ENCODE measurements at places on chromosomes 1 and 21.

DNA sequence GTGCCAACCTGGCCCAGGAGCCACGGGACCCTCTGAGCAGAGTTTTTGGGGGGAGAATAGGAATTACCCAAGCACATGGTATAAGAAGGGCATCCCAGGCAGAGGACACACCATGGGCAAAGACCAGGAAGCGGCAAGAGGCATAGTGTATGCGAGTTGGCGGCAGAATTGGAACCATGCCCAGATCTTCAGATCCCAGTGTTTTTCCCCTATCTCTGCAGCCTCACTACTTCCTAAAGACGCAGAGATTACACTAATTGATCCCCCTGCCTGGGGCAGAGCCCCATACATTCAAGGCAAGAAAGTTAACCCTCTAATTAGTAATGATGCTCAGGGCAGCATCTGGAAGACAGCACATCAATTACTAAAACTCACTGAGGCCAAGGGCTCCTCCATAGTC lies 48.2 kb downstream of the SYT2 start:
- DNase-seq: no peak

GRCh38 chr1:14676400-14676799 lies 77.9 kb downstream of the KAZN start:
- no peak for DNase-seq

DNA sequence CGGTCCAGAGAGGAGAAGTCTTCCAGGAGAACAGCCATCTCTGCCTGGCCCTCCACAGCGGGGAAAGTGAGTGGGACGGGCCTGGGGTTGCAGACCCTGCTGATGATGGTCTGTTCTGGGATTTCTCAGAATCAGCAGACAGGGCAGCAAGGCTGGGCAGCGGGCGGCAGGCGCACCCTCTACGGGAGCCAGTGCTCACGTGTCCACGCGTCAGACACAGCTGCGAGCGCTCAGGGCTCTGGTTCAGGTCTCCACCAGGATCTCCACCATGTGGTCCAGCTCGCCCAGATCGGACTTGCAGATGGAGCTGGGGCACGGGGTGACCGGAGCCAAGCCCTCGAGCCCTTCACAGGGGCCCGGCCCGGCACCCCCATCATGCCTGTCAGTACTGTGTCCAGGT lies 5.5 kb downstream of the CLCA4 start:
- DNase-seq: no peak

DNA sequence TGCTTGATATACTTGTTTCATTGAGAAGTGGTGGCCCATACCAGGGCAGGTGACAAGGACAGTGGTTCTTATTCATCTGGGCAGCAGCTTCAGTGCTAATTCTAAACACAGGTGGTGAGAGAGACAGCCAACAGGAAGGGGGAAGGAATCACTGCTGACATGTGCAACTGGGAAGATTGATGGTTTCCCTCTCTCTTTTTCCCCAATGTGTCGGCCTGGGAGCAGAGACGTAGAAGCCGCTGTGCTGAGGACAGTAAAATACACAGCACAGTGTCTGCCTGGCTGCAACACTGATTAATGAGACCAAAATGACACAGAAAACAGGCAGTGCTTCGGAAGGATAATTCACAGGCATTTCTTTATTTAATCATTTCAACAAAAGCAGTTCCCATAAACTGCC lies 48.8 kb downstream of the WARS2 start:
- DNase-seq: no peak

GRCh38 chr1:41447995-41448770 lies 36.3 kb downstream of the EDN2 start:
- no peak for DNase-seq

DNA sequence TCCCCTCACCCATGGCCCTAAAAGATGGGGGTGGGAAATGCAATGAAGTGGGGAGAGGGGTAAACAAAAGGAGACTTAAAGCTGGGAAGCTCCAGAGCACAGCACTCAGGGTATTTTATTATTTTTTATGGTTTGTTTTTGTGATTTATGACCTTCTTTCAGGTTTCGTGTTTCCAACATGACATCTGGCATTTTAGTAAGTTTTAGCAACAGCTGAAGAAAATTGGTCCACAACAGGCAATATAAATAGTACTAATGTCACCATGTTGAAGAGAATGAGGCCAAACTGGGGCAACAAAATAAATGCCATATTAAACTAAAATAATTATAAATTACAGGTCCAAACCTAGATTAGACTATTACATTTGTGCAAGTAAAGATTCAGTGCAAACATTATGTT lies 56.3 kb downstream of the TBX15 start:
- DNase-seq: no peak

- DNase-seq: no peak
These were observed 27.1 kb downstream of the CSF1 start for GRCh38 chr1:109937738-109938137.

Data from stimulated activated CD4-positive, alpha-beta T cell treated with anti-CD3 and anti-CD28 coated beads, Interleukin-2, amount 100 ng/mL, for 48 hours (primary cell).